Kasumi-1 (cell line): ENCODE measurements at places on chromosomes 3 and 15.

DNA sequence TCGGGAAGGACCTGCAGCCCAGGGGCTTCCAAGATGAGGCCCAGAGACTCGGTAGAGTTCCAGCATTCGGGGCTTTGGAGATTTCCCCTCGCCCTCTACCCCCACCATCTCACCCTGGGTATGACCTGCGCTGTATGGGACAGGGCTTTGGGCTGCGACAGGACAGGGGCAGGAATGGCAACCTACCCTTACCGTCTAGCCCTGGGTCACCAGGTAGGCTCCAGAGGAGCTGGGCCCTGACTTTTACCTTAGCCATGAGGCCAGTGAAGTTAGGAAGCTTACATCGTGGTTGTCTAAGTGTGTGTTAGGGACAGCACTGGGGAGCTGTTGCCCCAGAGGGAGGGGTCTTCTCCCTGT, 683 bp downstream of the PPM1M start:
- no peak for DNase-seq

DNA sequence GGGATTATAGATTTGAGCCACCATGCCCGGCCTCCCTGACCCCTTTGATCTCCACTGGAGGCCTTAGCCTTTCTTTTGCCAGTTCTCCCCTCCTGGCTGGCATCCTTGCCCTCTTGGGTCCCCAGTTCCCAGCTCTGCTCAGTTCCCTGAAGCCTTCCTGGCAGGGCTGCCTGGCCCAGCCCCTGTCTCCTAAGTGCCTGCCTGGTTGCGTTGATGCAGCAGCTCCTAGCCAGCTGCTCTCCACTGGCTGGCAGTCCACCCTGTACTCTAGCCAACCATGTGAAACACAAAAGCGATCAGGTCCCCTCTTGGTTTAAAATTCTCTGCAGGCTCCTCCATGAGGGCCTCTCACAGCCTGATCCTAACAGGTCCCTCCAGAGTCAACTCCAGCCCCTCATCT, 184.7 kb downstream of the RAB11A start:
- no peak for DNase-seq

DNA sequence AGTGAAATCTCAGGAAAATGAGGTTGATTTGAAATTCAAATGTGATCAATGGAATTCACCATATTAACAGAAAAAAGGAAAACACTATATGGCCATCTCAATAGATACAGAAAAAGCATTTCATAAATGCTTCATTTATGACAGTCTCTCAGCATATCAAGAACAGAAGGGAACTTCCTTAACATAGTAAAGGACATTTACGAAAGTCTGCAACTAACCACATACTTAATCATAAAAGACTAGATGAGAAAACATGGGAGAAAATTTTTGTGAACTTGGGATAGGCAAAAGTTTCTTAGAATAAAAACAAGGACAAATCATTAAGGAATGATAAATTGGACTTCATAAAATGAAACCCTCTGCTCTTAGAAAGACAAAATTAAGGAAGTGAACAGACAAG, 24.7 kb upstream of the TIPARP start:
- DNase-seq, result peak; percentile 53

GRCh38 chr15:80840182-80841130, 61.3 kb downstream of the CEMIP start:
- DNase-seq, result no peak

DNA sequence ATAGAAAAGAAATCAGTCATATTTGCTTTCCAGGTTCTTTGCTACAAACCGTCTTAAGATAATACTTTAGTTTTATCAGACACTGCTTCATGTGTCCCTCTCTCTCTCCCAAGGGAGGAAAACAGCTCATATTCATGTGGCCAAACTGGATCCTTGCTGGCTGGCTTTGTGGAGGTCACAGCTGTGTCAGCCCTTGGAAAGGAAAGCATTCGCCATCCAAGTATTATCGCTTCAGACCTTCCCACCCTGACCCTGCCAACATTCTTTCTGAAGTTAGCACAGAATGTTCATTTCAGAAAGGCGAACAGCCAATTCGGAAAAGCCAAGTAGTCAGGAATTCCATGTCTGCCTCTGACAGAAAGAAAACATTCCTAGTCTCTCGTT, 213.6 kb downstream of the FEZF2 start:
- DNase-seq, result no peak

- no peak for DNase-seq
Observed at GRCh38 chr3:47128137-47128536, 35.8 kb downstream of the SETD2 start.

- no peak for DNase-seq
Observed at GRCh38 chr3:138825336-138825735, 9.4 kb downstream of the PIK3CB start.

DNA sequence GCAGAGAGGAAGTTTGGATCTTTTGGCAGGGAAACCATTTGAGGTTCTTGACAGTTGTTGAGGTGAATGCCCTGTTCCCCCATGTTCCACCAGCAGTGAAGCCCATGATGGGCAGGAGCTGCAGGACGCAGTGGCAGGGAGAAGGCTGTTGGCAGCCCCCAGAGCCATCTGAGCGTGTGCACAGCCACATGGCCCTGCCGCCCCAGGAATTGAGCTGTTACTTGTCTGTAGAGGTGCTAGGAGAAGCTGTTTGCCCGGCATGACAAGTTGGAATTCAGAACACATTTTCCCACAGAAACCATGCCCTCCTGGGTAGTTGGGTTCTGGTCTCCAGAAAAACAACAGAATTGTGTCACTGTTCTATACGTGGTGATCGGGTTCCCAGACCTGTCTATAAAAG, 218.2 kb upstream of the NR2E3 start:
- DNase-seq, result no peak

- DNase-seq, result no peak
Observed at GRCh38 chr3:58965865-58966264, 84.0 kb downstream of the CFAP20DC start.

DNA sequence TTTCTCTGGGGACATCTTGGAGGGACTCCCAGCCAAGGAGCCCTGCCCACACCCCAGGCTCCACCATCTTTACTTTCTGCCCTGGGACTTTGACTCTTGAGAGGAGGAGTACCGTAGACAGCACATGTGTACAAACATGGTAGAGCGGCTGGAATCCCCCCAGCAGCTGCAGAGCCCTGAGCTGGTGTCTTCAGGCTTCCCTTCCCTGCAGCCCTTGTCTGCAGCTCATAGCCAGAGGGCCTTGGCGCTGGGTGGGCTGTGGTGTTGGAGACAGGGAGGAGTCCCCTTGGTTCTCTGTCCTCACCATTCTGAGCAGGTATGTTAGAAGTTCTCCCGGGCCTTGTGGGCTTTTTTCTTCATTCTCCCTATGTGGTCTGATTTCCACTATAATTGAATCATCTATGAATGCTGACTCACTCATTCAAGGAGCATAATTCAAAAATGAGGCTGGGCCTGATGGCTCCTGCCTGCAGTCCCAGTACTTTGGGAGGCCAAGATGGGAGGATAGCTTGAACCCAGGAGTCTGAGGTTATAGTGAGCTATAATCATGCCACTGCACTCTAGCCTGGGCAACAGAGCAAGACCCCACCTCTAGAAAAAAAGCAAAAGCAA, 97.8 kb upstream of the MEF2A start:
- DNase-seq, result no peak

GRCh38 chr3:45104715-45105711, 41.2 kb downstream of the CDCP1 start:
- DNase-seq, result no peak

DNA sequence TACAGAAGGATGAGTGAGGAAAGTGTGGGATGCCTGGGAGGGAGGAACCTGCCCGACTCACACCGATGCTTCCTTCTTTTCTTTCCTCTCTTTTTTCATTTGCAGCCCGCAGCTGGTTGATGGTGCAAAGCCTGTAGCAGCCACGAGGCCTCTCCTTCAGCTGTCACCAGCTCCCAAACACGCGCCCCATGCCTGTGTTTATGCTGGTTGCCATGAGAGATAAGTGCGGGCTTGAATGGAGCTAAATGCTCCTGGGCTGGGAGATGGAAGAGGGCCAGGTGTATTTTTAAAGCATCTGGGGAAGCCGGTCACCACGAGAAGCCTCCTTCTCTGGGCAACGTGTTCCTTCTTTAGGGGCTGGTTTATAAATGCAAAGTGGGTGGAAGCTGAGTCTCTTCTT, 9.3 kb downstream of the COLQ start:
- peak; percentile 19 for DNase-seq

DNA sequence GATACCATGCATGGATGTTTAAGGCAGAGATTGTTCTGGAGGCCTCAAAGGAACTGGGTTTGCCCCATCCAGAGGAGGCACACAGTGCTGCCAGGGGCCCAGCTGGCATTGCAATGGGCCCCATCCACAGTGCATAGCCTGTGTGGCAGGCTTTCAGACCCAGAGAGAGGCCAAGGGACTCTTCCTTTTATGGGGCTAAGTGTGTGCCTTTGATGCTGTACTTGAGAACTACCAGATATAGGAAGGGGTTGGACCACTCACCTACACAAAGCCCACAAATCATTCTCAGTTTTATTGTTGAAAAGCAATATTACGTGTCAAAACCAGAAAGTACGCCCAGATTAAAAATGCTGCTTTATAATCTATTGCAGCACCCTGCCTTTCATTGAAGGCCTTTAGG, 134.9 kb downstream of the EPHB1 start:
- DNase-seq, result no peak

- DNase-seq, result no peak
Observed at GRCh38 chr15:100016632-100017031, 283.4 kb upstream of the LYSMD4 start.

DNA sequence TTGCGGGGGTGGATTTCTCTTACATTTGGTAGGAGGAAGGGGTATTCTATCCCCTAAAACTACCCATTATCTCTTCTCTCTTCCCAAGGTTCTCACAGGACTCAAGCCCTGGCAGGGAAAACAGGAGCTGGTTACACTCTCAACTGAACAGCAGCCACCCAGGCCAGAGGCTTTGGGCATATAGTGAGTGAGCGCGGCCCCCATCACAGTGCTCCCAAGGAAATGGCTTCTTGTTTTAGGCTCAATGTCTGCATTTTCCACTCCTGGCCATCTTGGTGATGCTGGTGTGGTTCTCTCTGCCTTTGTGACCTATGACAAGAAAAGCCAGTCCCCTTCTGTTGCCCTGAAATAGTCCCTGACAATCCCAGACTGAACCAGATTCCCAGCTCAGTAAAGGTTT, 50.1 kb downstream of the WDR76 start:
- no peak for DNase-seq
